ENCODE measurements at places on chromosomes 5 and 9. TPM values are rescaled to one million over a fixed set of nuclear protein-coding genes. Genes with fewer than 3 reads are reported as not detected.

IFNA21 gene
- total RNA-seq = not detected

GFI1B gene
- not detected for total RNA-seq

LECT2 gene
- not detected for total RNA-seq

CCDC192 gene
- not detected for total RNA-seq

MARCHF3 gene
- total RNA-seq = 75.8 TPM

FOXD4L6 gene
- total RNA-seq = 0.33 TPM

HMMR gene
- total RNA-seq = 11.8 TPM

PCDHB14 gene
- total RNA-seq = 0.98 TPM

SIT1 gene
- not detected for total RNA-seq

CAST gene
- total RNA-seq = 210 TPM

ADAM19 gene
- total RNA-seq = 60.1 TPM

FBXL7 gene
- total RNA-seq = 22.2 TPM

IL9 gene
- total RNA-seq = not detected

FAM114A2 gene
- total RNA-seq = 28.4 TPM

INSL4 gene
- not detected for total RNA-seq

SLC34A1 gene
- not detected for total RNA-seq

OGN gene
- not detected for total RNA-seq

LHX3 gene
- total RNA-seq = not detected

VAV2 gene
- 16.2 TPM for total RNA-seq

KIF12 gene
- total RNA-seq = 0.10 TPM

CAMSAP1 gene
- 39.5 TPM for total RNA-seq

GDNF gene
- total RNA-seq = not detected

LCN1 gene
- not detected for total RNA-seq

MYOZ3 gene
- under 0.01 TPM for total RNA-seq

PCDHA9 gene
- under 0.01 TPM for total RNA-seq

MEIKIN gene
- not detected for total RNA-seq

PCDHGC4 gene
- 2.3 TPM for total RNA-seq

SLC25A2 gene
- 0.48 TPM for total RNA-seq

EQTN gene
- not detected for total RNA-seq

ACTBL2 gene
- not detected for total RNA-seq

GFRA3 gene
- total RNA-seq = 0.10 TPM

MSX2 gene
- total RNA-seq = not detected

TAF1L gene
- not detected for total RNA-seq

PALM2AKAP2 gene
- under 0.01 TPM for total RNA-seq

GALNT10 gene
- total RNA-seq = 74.7 TPM

TMEM174 gene
- not detected for total RNA-seq

FKBP15 gene
- 28.8 TPM for total RNA-seq

SLCO6A1 gene
- total RNA-seq = not detected
